ENCODE measurements at places on chromosomes 7 and 10. TPM values are rescaled to one million over a fixed set of nuclear protein-coding genes. Genes with fewer than 3 reads are reported as not detected.

The CTTNBP2 gene
- not detected for total RNA-seq

GRCh38 chr10:130993612-130994011 lies 317.9 kb downstream of the TCERG1L start:
- no peak for DNase-seq

The SCRN1 gene
- total RNA-seq, result 9.0 TPM

The CYP2W1 gene
- total RNA-seq, result not detected

- DNase-seq, result no peak
Measured at GRCh38 chr7:38704041-38704547, 72.9 kb upstream of the AMPH start.

GRCh38 chr7:318878-319661 lies 29.1 kb downstream of the FOXL3 start:
- peak; percentile 48 for DNase-seq

- DNase-seq, result no peak
Measured at GRCh38 chr7:112743811-112744210, 46.4 kb downstream of the TMEM168 start.

Data from natural killer cell treated with Interleukin-12 subunit alpha and Interleukin-12 subunit beta and Interleukin-15 and Interleukin-18, amount 100 ng/mL, for 72 hours (primary cell).